Fibroblast of gingiva (primary cell): ENCODE measurements at places on chromosomes 12 and 14.

DNA sequence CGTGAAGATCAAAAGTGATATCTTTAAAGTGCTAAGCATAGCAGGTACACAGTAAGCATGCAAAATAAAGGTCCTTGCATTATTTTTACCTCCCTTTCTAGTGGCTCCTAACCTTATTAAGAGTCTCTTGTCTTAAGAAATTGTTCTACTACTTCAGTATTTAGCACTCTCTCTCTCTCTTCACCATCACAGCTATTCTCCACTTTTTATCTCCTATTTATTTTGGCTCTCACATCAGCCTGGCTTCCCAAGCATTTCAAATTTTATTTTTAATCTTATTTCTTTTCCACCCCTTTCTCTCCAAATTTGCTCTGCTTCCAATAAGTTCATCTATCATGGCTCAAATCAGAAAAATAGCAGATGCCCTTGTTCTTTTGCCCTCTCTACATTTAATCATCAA lies 212.6 kb downstream of the RAD51B start:
- no peak for DNase-seq

- no peak for DNase-seq
Observed at GRCh38 chr12:129903092-129903945, 506 bp downstream of the TMEM132D start.

GRCh38 chr14:100073576-100074430 lies 8.6 kb downstream of the EVL start:
- no peak for DNase-seq

DNA sequence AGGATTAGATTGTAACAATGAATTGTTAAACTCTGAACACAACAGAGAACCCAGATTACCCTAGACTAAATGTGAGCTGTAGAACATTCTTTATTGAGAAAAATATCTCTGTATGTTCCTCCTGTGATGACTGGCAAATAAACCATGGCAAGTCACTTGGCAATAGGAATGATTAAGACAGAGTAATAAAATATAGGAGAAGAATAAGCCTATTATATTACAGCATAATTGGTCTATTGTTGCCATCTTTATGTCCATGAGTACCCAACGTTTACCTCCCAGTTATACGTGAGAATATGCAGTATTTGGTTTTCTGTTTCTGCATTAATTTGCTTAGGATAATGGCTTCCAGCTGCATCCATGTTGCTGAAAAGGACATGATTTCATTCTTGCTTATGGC lies 211.2 kb upstream of the AVPR1A start:
- no peak for DNase-seq

GRCh38 chr12:49422114-49422513 lies 54.9 kb downstream of the SPATS2 start:
- DNase-seq: no peak

DNA sequence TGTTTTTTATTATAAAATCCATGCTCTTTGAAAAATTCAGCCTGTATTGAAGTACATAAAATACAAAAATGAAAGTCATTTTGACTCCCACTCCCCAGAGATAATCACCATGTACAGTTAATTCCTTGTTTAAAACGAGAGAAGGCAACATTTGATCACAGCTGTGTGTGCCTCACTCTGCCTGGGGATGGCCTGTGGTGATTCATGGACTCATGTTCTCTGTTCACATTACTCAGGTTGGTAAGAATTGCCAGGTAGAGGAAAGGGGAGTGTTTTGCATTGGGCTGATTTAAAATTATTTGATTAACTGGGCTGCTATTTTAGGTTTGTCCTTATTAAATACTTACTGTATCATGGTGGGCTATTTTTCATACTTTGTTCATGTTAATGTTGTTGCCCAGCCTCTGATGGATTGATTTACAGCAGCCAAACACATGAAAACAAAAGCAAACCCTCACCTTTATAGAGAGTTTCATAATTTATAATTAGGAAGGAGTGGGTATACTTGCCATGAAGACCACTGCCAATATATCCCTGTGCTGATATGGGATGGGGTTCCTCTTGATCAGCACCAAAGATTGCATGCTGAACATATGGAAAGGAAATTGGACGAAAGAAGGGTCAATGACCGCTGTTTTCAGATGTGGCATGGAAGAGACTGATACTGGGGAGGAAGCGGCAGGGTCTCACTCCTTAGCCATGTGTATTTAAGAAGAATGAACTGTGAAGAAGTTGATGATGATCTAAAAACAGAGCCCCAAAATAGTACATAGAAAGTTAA lies 3.0 kb downstream of the ZBTB1 start:
- DNase-seq: no peak

GRCh38 chr12:131901431-131902331 lies 7.3 kb downstream of the ULK1 start:
- DNase-seq: no peak

DNA sequence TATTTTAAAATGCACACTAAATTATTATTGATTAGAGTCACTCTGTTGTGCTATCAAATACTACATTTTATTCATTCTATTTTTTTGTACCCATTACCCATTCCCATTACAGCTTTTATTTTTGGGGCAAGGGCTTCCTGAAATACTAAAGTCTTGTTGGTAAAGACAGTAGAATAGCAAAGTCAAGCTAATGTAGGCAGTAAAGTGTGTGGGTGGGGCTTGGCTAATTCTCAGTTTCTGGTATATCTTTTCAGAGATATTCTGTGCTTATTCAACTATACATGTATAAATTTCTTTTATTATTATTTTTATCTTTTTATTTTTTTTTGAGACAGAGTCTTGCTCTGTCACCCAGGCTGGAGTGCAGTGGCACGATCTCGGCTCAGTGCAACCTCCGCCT lies 22.3 kb upstream of the PHC1 start:
- DNase-seq: no peak

- DNase-seq: no peak
Observed at GRCh38 chr12:74770552-74770951, 232.9 kb downstream of the ATXN7L3B start.

- DNase-seq: no peak
Observed at GRCh38 chr14:95497561-95498011, 18.9 kb downstream of the SYNE3 start.
